ENCODE measurements at places on chromosomes 2 and 18. TPM values are rescaled to one million over a fixed set of nuclear protein-coding genes. Genes with fewer than 3 reads are reported as not detected.
A peak's percentile ranks its signal among the peaks of the same experiment; 100 is the strongest.

- peak; percentile 90 for DNase-seq
Measured at GRCh38 chr2:38076152-38076709, 280 bp upstream of the CYP1B1 start.

Gene VPS54
- 22.0 TPM for total RNA-seq

Gene STEAP3
- 20.3 TPM for total RNA-seq

DNA sequence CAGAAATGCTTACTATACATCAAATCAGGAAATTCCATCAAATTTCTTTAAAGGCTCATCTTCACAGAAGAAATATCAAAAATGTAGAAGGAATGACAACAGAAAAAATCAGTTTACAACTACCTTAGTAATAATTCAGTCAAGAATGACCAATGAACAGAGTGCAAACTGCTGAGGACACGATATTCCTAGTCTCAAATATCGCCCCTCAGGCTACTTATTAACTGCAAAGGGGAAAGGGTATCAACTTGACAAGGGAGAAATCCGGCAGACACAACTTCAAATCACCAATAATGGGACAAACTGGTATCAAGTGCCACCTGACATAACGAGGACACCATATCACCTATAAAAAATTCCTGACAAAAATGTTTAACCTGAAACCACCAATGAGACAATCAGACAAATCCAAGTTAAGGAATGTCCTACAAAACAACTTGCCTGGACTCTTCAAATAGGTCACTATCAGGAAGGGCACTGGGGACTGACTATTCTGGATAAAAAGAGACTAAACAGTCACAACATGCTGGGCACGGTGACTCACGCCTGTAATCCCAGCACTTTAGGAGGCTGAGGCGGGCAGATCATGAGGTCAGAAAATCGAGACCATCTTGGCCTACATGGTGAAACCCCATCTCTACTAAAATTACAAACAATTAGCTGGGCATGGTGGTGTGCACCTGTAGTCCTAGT is 12.8 kb downstream of the COX7A2L start:
- DNase-seq = no peak

Gene PLEK
- 14.6 TPM for total RNA-seq

DNA sequence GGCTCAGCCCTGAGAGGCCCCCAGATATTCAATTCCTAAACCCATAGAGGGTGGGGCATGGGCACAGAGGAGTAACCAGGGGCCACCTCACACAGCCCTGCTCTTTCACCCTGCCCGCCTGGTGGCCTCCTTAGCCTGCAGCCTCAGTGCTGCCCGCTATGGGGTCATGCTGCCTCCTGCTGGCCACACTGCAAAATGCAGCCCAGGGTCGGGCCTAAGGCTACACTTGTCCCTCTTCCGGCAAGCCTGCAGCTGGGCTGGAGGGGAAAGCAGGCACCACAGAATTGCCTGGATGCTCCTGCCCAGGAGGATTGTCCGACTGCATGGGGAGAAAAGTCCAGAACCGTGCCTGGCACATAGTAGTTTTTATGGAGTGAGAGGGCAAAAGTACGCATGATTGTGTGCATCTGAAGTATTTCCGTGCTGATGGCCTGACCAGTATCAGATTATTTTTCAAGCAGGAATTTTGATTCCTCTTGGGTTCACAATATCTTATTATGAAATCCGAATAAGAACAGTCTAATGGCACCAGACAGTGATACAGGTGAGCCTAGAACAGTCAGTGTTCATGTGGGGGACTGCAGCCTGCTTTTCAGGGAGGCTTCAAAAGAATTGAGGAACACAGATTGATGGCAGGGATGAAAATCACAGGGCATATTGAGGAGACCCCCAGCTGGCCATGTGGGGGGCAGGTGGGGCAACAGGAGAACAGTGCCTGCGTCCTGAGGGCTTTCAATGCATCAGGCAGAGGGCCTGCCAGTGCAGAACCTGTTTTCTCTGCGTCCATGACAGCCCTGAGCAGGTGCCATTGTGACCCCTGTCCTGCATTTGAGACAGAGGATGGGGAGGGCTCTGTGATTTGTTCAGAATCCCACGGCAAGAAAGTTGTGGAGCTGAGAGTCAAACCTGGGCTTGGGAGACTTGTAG is 51.2 kb upstream of the ALPP start:
- peak; percentile 72 for DNase-seq

GRCh38 chr18:66325251-66325650 is 278.6 kb downstream of the CDH19 start:
- no peak for DNase-seq

Gene MROH2A
- not detected for total RNA-seq

Gene SERPINB12
- not detected for total RNA-seq

GRCh38 chr2:159516241-159516758 is 100.0 kb downstream of the BAZ2B start:
- no peak for DNase-seq

- no peak for DNase-seq
Measured at GRCh38 chr18:6269660-6270332, 144.9 kb downstream of the L3MBTL4 start.

Gene GREB1L
- total RNA-seq = 6.0 TPM

DNA sequence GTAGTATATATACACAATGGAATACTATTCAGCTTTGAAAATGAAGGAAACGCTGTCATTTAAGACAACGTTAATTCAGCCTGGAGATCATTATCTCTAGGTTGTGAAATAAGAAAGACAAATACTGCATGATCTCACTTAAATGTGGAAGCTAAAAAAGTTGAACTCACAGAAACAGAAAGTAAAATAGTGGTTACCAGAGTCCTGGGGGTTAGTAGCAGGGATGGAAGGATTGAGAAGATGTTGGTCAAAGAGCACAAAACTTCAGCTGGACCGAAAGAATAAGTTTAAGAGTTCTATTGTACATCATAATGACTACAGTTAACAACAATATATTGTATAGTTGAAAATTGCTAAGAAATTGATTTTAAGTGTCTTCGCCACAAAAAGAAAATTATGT is 670.3 kb downstream of the NR4A2 start:
- DNase-seq = no peak

Gene ZNF516
- total RNA-seq = 26.0 TPM

Gene IL1R2
- total RNA-seq = 3.3 TPM

- DNase-seq = peak; percentile 51
Measured at GRCh38 chr2:118973542-118973951, 31.6 kb downstream of the MARCO start.

DNA sequence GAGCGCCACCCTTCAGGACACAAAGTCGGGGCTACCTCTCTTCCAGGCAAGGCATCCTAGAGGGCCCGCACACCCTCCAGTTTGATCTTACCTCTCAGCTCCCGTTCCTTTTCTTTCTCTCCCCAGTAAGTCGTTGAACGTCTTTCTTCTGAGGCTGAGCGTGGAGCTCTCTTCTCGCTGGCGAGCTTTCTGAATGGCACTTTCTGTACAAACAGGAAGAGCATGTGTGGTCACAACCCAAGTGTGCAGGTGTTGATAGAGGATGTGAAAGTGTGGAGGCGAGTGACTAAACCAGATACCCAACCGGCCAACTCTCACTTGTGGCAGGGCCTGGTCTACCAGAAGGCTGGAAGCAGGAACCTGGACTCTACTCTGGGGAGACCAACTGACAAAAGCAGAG is at the start of gene AFF3:
TSS of gene AFF3 (minus strand) at position 198 of the 400 bp plus-strand sequence. CDS start 38,136 bp downstream, outside the sequence.
- DNase-seq = no peak

Gene FABP1
- not detected for total RNA-seq

GRCh38 chr2:127121776-127122176 is 14.8 kb upstream of the BIN1 start:
- peak; percentile 82 for DNase-seq

GRCh38 chr2:10787176-10787968 is 25.2 kb downstream of the PDIA6 start:
- no peak for DNase-seq

DNA sequence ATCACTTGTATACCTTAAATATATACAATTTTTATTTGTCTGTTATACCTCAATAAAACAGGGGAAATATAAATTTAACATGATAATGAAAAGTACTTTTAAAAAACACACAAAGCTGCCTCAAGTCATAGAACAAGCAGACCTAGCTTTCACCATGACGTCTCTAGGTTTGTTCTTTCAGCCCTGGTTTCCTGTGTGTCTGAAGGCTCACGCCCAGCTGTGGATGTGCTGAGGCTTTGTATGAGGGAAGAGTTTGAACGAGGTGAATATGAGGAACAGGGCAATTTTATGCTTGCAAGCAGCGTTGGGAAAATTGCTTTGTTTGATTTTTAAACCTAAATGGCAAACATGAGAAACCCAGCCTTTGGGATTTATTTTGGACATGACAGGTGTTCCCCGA is 15.3 kb downstream of the SH3RF3 start:
- DNase-seq = peak; percentile 15

GRCh38 chr2:10175441-10175840 is 52.9 kb downstream of the RRM2 start:
- DNase-seq = no peak

DNA sequence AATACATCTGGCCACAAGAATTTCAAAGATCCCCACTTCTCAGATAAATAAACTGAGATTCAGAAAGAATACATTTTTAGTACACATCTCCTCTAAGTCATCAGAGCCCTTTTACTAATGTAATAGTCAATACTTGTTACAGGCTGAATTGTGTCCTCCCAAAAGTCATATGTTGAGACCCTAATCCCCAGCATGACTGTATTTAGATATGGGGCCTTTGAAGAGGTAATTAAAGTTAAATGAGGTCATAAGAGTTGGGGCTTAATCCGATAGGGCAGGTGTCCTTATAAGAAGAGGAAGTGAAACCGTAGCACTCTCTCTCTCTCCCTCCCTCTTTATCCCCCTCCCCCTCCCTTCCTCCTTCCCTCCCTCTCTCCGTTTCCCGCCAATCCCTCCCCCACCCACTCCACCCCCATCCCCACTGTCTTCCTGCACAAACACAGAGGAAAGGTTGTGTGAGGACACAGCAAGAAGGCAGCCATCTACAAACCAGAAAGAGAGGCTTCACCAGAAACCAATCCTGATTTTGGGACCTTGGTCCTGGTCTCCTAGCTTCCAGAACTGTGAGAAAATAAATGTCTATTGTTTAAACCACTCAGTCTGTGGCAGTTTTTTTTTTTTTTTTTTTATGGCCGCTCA is 66.6 kb upstream of the ZNF397 start:
- DNase-seq = no peak

GRCh38 chr2:229635371-229635680 is 79.0 kb downstream of the DNER start:
- no peak for DNase-seq

Gene FSHR
- not detected for total RNA-seq

Gene RESP18
- total RNA-seq = not detected

Gene PLGLB2
- 2.5 TPM for total RNA-seq

DNA sequence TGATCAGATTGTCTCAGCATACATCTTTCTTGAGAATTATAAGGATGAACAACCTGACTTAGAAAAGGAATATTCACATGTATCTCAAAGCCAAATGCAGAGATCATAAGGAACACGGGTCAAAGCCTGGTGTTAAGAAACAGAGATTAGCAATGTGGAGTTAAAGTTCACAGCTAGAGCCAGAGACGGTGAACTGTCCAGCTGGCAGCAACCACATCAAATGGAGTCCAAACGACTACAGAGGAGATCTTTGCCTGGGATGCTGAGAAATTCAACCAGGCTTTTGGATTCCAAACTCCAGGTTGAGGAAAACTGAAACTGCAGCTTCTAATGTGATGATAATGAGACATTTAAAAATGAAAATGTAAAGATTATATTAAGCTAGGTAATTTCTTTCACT is 939.9 kb upstream of the NXPH2 start:
- DNase-seq = no peak

GRCh38 chr2:64730551-64731262 is 77.0 kb upstream of the SERTAD2 start:
- DNase-seq = peak; percentile 81

DNA sequence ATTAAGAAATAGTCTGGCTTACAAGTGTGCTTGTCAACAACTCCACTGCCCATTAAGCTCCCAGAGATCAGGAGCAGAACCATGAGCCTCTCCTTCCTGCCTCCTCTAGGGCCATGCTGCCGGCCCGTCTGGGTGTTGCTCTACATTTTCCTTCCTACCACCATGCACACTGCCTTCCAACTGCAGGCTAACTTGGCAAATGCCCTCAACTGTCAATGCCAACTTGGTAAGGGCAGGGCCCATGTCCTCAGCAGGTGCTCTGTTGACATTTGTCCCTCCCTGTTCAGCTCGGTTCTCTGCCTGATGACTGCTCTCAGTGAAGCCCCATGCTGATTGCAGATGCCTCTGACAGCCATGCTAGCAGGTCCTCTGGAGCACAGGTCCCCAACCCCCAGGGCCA is 345.2 kb downstream of the ALK start:
- no peak for DNase-seq

Gene ALPI
- not detected for total RNA-seq

GRCh38 chr2:121532347-121532766 is 1.7 kb downstream of the RNU4ATAC start:
- DNase-seq = no peak

Gene XIRP2
- 0.15 TPM for total RNA-seq

Gene FBXO15
- 0.51 TPM for total RNA-seq

- no peak for DNase-seq
Measured at GRCh38 chr2:197322724-197323720, 12.4 kb upstream of the ANKRD44 start.

GRCh38 chr18:37182340-37183135 is 353.6 kb downstream of the KIAA1328 start:
- no peak for DNase-seq

Gene PFN4
- total RNA-seq = 0.93 TPM

Gene MREG
- total RNA-seq = 2.5 TPM

DNA sequence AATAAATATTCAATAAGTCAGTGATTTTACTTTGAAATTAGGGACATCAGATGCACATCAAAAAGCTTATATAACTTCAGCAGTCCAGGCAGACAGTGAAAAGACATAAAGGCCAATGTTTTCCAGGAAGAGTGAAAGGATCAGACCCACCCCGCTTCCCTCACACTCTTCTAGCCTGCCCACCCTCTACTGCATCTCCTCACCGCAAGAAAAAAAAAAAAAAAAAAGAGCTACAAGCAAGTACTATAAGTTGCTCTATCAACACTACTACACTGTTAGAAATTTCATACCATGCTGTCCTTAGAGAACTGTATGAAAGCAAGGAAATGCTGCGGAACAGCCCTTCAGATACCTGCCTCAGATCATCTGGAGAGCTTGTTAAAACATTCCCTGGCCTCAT is 240.8 kb downstream of the ZEB2 start:
- DNase-seq = no peak

DNA sequence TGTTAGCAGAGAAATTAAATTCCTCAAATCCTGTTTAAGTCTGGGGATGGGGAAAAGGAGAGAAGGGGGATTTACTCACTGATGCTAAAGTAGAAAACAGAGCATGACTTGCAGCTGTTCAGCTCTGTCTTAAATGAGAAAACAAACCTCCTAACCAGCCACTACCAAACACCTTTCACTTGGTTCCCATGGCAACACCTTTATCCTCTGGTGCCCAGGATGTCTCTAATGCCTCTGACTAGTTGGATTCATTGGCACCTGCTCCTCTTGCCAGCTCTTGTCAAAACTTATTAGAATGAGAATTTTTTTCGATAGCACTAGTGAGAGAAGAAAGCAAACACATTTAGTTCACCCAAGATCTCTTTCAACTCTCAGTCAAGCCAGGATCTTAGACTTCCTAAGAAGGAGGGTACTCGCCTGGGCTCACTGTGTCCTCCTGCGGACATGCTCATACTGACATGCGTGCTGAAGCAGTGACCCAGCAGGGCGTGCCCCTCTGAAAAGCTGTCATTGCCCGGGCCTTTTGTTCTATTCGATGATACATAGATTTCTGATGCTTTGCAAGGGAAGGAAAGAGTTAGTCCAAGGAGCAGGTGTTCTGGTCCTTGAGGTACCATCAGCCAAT is 656.0 kb upstream of the CELF4 start:
- no peak for DNase-seq

Gene AP1S3
- total RNA-seq = 0.91 TPM

Gene ZSWIM2
- not detected for total RNA-seq

Gene LRP1B
- 0.33 TPM for total RNA-seq
